Stimulated activated CD8-positive, alpha-beta memory T cell treated with anti-CD3 and anti-CD28 coated beads, Interleukin-15, amount 100 ng/mL, for 1 hour (primary cell): ENCODE measurements at places on chromosomes 11 and 22.

- no peak for DNase-seq
These were observed 454.6 kb downstream of the KCNA4 start for GRCh38 chr11:29562183-29562582.

GRCh38 chr11:8017894-8018483, 30.9 kb downstream of the EIF3F start:
- no peak for DNase-seq

GRCh38 chr11:20880094-20880493, 210.7 kb downstream of the NELL1 start:
- DNase-seq, result no peak

GRCh38 chr11:107916671-107917241, 11.5 kb upstream of the RAB39A start:
- DNase-seq, result no peak
